ENCODE measurements at places on chromosomes 1 and 21. TPM values are rescaled to one million over a fixed set of nuclear protein-coding genes. Genes with fewer than 3 reads are reported as not detected.

Gene FAM163A
- total RNA-seq = not detected

GRCh38 chr1:225441314-225442122, 13.7 kb upstream of the LBR start:
- no peak overlapping the region for H3K27ac ChIP-seq
- no peak overlapping the region for H3K4me3 ChIP-seq
- DNase-seq = no peak
- peaks cover 4% of the 10 kb centered on the region for H3K4me1 ChIP-seq
- no peaks in the 10 kb centered on the region for H3K36me3 ChIP-seq

GRCh38 chr1:227378181-227378580, 59.9 kb upstream of the CDC42BPA start:
- H3K27me3 ChIP-seq = no peaks in the 10 kb centered on the region
- no peaks in the 10 kb centered on the region for H3K4me1 ChIP-seq
- H3K36me3 ChIP-seq = no peaks in the 10 kb centered on the region
- H3K27ac ChIP-seq = no peak overlapping the region

- no peaks in the 10 kb centered on the region for H3K27me3 ChIP-seq
- H3K4me1 ChIP-seq = peaks cover 2% of the 10 kb centered on the region
- peaks cover 5% of the 10 kb centered on the region for H3K36me3 ChIP-seq
- DNase-seq = no peak
Measured at GRCh38 chr1:7263021-7263960, 478.0 kb downstream of the CAMTA1 start.

GRCh38 chr1:219324629-219325367, 151.1 kb downstream of the LYPLAL1 start:
- DNase-seq = no peak
- no peaks in the 10 kb centered on the region for H3K27me3 ChIP-seq
- H3K36me3 ChIP-seq = no peaks in the 10 kb centered on the region
- no peak overlapping the region for H3K4me3 ChIP-seq
- no peak overlapping the region for H3K27ac ChIP-seq

Measured in glutamatergic neuron (in vitro differentiated cells).